NCI-H774 (cell line): ENCODE measurements at places on chromosomes 3 and 15.

DNA sequence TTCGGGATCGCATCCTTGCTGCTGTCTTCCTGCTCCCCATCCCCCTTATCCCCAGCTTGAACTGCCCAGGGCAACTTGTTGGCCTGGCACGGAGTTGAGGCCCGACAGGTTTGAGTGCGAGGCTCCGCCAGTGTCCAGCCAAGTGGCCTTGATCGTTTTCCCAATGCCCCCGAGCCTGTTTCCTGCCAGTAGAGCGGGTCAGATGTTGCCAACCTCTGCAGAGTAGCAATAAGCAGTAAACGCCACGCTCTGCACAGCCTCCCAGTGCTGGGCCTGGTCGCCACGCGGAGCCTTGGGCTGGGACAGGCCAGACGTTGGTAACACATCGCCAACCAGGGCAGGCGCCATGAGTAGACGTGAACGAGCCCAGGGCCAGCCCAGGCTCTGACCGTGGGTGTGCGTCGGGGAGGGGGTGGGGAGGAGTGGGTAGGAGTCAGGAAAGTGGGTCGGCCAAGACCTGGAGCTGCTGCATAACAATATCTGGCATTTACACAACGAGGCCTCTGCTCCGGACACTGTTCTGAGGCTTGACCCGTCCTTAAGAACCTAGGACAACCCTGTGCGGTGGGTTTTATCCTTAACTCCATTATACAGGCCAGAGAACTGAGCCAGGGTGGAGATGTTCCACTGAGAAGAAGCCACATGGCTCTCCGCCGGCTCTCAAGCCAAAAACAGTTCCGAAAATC is 444 bp upstream of the ABHD14A start:
- DNase-seq: no peak

- DNase-seq: no peak
Measured at GRCh38 chr3:24483873-24484272, 10.8 kb downstream of the THRB start.

DNA sequence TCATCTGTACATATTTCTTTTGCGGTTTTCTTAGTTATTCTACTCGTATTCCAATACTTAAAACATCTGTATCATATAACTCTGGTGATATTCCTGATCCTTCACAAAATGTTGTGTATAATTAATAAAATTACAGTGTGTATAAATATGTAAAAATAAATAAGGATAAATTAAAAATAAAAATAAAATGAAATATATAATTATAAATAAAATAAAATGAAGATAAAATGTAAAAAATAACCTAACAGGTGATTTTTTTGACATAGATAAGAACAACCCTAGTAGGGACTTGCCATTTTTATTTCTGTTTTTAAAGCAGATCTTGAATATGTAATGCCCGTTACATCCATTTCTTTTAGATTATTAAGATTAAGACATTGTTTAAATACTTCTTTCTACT is 25.6 kb downstream of the IL1RAP start:
- no peak for DNase-seq

DNA sequence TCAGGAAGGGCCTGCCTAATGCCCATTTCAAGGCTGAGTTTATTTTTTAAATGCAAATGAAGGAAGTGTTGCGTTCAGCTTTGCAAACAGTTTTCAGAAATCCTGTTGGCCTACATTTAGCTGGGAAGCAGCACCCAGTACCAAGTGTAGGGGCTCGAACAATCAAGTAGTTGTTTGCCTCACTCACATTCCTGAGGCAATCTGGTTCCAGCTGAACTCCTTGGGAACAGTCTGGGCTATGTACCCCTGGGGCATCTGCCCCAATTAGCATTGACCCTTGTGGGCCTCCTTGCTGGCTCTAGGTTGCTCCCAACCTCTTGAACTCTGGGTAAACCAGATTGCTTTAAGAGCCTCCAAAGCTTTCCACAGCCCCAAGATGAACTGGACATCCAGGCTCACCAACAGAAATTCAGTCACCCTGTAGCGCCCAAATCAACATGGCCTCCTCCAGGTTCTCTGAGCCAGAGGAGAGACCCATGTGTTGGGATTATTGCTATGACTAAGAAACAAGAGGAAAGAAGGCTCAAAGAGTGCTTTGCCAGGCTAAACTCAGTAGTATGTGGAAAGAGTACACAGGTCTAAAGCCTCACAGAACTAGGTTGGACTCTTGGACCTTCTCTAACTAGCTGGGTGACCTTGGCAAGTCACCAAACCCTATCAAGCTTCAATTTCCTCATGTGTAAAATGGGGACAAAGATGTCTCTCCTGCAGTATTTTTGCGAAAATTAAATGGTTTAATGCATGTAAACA is 532.7 kb downstream of the SOX2 start:
- no peak for DNase-seq

DNA sequence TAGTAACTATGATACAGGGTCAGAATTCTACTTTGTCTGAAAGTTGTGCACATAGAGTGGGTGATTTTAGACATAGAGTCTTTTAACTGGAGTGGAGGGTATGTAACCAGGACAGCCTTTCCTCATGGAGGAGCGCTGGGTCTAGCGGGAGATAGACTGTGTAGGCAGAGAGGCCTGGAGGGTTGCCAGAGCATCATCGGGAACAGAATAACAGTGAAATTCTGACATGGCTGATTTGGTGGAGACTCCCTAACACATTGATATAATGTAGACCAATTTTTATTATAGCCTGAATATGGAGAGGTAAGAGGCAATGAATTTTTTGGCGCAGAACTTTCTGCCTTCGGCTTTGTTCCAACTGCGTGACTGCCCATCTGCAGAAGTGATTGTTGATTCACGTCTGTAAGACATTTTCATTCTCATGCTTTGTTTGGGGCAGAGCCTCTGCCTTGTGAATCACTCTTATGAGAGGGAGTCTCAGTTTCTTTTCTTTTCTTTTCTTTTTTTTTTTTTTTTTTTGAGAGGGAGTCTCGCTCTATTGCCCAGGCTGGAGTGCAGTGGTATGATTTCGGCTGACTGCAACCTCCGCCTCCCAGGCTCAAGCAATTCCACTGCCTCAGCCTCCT is 16.0 kb downstream of the LPP start:
- no peak for DNase-seq

- no peak for DNase-seq
Measured at GRCh38 chr3:194518652-194519051, 31.9 kb upstream of the ATP13A3 start.

DNA sequence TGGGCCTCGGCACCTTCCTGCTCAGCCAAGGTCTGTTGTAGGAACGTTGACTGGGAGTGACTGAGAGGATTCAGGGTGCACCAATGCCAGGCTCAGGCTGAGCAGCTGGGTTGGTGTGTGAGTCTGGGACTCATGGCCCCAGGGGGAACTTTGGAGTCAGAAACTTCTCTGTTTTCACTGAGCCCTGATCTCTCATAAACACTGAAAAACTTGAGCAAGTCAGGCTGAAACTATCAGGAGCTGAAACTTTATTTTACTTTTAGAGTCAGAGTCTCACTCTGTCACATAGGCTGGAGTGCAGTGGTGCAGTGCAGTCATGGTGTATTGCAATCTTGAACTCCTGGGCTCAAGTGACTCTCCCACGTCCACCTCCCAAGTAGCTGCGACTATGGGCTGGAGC is 3.0 kb downstream of the TRAK1 start:
- no peak for DNase-seq

DNA sequence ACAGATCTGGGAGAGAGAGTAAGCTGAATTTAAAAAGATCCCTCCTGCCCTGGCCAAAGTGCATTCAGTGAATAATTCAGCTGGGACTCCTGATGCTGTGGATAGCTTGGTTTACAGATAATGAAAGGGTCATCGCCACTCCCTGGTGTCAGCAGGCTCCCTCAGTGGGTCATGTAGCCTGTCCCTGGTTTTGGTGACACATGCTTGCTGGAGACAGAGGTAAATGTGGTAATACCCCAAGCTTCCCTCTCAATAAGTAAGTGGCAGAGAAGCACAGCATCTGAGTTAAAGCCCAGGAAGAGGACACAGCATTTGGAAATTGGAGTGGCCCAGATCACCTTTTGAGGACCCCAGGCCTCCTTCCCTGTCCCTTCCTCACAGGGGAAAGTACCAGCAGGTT is 1.8 kb downstream of the TMEM115 start:
- DNase-seq: no peak

DNA sequence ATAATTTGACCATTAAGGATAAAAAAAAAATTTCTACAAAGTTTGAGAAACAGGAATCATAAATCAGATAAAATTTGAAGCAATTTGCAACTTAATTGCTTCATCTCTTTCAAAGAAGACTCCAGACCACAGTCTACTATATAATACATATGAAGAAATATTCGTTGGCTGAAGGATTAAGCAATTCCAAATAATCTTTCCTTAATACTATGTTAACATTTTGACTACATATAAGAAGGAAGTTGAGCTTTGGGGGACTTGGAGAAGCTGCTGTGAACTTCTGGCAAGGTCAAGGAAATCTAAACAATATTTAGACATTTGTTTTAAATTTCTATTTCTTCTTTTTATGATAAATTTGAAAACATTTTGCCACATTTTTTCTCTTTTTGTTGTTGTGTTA is 13.5 kb upstream of the GABRR3 start:
- DNase-seq: no peak

DNA sequence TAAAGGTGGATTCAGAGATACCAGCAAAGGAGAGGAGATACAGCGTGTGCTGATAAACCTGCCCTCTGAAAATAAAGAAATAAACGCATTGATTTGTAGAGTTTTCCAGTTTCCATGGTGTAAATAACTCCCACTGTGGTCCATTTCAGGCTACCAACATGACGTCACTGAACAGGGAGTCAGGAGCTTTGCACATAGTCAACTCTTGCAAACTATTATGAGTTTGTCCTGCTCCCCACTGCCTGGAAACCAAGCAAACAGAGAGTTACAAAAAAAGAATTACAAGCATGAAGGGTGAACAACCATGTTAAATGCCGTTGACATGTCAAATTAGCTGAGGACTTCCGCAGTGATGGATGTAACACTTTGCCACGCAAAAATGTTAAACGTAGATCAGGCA is 70.4 kb upstream of the GATA2 start:
- DNase-seq: no peak

GRCh38 chr3:55177749-55178148 is 249.9 kb upstream of the LRTM1 start:
- no peak for DNase-seq

DNA sequence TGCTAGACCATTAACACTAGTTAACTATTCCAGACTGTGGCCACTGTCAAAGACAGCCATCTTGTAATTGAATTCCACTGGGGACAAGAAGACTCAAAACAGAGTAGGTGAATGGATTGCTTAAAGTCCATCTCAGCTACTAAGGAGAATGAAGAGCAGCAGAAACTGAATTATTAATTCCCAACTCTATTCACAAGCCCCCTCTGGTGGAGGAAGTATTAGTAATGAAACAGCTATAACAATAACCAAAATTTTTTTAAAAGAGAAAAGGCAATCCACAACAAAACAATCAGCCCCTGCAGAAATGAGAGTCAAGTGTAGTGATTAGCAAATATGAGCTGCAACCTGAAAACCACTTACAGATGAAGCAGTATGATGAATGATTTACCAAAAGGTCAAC is 302.8 kb downstream of the FHIT start:
- DNase-seq: no peak

GRCh38 chr3:100465892-100466777 is 26.3 kb upstream of the TMEM45A start:
- no peak for DNase-seq

DNA sequence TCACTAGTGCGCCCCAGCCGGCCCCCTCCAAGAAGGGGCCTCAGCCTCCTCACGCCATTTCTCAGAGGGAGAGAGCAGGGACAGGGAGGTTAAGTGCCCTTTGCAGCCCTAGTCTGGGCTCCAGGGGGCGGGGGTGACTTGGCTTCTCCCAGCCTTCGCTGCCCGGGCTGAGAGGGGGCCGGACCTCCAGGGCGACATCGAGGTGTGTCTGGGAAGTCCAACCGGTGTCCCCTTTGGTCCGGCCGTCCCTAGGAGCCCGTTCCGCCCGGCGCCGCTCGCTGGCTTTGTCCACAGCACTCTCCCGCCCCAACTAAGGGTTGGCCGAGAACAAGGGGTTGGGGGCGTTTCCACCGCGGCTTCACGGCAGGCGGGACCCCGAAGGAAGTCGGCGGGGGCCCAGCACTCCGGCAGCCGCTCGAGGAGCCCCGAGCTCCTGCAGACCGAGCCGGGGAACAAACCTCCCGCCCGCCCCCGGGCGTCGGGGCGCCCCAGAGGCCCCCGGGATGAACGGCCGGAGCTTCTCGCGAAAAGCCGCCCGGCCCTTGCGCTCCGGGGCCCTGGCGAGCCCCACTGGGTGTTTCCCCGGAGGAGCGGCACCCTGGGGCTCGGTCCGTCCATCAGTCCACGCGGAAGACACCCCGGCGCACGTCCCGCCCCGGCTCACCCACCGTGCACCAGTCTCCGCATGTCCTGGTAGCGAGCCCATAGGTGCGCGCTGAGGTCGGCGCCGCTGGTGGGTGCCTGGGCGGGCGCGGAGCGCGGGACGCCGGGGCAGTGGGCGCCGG is 627 bp downstream of the NT5DC2 start:
- DNase-seq: no peak

DNA sequence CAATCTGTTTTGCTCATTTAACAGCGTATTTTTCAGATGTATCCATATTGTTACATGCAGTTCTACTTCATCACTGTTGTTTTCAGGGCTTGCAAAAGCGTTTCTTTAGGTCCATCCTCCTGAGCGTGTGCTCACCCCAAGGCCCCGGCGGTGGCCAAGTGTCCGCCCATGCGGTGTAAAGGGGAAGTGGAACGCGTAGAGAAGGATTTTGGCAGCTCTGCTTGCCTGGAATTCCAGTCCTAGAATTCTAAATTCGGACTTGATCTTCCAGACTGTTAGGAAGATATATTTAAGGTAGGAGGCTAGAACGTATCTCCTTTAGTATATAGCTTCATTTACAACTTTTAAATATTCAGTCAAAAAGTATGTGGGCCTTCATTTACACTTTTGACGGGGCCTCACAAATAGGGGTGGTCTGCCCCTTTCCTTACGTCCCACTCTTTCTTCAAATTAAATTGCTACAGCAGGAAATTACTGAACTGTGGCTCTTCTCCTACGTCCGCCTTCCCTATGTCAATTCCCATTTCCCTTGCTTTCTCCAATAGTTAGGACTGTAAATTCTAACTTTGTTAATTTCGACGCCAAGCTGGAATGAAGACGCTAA is 609 bp upstream of the TBC1D23 start:
- DNase-seq: peak; percentile 16

- DNase-seq: no peak
Measured at GRCh38 chr3:52052831-52053306, 3.5 kb downstream of the DUSP7 start.

DNA sequence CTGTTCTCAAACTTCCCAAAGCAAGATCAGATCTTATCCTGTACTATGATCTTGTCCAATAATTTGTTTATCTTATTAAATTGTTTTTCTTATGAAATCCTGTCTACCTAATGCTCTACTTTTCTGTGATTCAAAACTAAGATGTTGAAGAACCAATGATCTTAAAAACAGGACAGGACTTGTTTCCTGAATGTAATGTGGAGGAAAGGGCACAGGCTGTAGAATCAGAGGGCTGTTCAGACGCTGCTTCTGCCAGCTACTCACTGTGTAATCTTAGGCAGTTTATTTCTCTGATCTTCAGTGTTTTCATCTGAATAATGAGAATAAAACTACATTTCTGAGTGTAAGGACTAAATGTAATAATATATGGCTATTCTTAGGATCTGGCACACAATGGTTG is 20.1 kb upstream of the DMXL2 start:
- DNase-seq: no peak
